Fibroblast of lung (primary cell): ENCODE measurements at places on chromosomes 1 and 21. TPM values are rescaled to one million over a fixed set of nuclear protein-coding genes. Genes with fewer than 3 reads are reported as not detected.

- H3K4me3 ChIP-seq, result no peak overlapping the region
- peak overlapping the region; percentile 72 for H3K27ac ChIP-seq
- no peaks in the 10 kb centered on the region for H3K36me3 ChIP-seq
- peaks cover 27% of the 10 kb centered on the region for H3K4me1 ChIP-seq
- peak; percentile 99 for DNase-seq
- no peaks in the 10 kb centered on the region for H3K27me3 ChIP-seq
Observed at GRCh38 chr1:8137481-8138244, 111.6 kb upstream of the ERRFI1 start.

The CFAP107 gene
- total RNA-seq, result under 0.01 TPM in 1 of 2 replicates, not detected in the other

The TEKT2 gene
- 0.26 and 0.50 TPM in 2 replicates for total RNA-seq

DNA sequence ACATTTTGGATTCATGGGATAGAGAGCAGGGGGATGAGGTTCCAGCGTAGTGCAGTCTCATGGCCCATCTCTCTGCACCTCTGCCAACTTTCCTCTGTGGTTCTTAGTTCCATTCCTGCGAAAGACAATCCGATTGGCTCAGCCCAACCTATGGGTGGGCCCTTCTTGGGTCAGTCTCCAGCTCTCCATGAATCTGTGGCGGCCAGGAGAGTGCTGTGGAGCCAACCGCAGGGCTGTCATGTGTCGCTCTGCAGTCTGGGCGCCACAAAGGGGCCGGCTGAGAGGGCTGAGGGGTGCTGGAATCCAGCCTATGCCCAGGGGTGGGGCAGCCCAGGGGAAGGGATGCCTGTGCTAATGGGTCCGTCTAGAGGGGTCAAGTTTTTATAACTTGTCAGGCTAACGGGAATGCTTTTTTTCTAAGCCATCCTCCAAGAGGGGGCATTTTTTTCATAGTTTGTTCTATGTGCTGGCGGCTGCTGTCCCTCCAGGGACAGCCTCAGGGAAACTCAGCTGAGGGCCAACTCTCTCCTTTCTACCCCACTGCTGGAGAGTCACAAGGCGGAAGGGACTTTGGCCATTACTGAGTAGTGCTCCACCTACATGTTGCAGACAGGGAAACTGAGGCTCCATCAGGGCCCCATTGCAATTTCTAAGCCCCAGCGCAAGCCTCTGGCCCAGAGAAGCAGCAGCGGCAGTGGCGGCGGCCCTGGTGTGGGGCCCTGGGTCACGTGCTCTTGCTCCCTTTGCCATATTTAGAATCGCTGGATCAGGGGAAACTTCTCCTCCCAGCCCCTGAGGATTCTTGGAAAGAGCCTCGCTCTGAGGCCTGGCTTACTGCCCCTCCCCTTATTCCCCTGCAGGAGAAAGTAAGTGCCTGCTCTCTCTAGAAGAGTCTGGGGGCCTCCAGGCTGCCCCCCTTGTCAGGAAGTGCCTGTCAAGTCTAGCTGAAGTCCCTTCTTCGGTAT lies 23.4 kb downstream of the KCNQ4 start:
- DNase-seq, result no peak
- no peak overlapping the region for H3K4me3 ChIP-seq
- H3K27me3 ChIP-seq, result peaks cover 12% of the 10 kb centered on the region
- H3K4me1 ChIP-seq, result peaks cover 1% of the 10 kb centered on the region
- H3K36me3 ChIP-seq, result no peaks in the 10 kb centered on the region

DNA sequence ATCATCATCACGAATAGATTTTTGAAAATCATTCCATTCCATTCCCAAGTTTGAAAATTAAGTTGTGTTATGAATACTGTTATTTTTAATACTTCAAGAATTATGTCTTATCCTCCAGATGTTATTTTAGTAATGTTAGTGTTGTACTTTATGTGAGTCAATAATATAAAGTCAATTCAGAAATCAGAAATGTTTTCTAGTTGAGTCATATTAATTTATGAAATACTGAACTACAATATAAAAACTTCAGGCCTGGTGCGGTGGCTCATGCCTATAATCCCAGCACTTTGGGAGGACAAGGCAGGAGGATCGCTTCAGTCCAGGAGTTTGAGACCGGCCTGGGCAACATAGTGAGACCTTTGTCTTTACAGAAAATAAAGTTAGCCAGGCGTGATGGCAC lies 38.4 kb upstream of the GPR25 start:
- no peaks in the 10 kb centered on the region for H3K27me3 ChIP-seq
- H3K27ac ChIP-seq, result no peak overlapping the region
- H3K4me3 ChIP-seq, result no peak overlapping the region
- no peak for DNase-seq

The LCE1F gene
- not detected in 2 replicates for total RNA-seq

The ANKRD34A gene
- total RNA-seq, result 0.26 and 1.2 TPM in 2 replicates

DNA sequence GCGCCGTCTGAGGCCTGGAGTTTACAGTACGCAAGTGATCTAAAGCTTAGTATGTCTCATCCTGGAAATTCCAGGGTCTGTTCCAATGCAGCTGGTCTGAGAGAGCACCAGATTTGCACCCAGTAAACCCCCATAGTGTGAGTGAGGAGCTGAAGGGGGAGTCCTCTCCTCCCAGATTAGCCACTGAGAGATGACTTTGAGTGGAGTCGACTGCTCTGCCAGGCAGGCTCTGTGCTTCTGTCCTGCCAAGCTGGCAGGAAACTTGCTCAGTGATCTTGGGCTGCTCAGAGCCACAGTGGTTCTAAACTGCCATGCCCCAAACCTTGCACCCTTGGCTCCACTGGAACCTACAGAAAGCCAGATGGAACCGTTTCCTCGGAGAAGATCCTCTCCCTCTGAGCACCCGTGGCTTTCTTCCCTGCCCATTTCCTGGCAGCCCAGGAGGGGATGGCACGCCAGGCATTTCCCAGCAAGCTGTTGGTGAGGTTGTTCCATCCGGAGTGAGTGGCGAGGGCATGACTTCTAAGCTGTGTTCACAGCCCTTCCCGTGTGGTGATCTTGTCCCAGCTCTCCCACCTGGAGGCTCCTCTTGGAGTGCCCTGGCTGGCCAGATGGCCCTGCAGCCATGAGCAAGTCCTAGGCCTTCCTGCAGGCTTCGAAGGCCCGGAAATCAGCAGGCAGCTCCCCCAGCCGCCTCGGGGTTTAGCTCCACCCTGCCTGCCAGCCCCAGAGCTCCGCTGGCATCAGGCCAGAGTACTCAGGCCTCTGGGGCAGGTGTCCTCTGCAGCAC lies 125.9 kb upstream of the VAMP3 start:
- H3K36me3 ChIP-seq, result no peaks in the 10 kb centered on the region
- peak; percentile 7 for DNase-seq
- H3K27ac ChIP-seq, result no peak overlapping the region
- no peaks in the 10 kb centered on the region for H3K27me3 ChIP-seq
- H3K4me1 ChIP-seq, result peaks cover 3% of the 10 kb centered on the region

DNA sequence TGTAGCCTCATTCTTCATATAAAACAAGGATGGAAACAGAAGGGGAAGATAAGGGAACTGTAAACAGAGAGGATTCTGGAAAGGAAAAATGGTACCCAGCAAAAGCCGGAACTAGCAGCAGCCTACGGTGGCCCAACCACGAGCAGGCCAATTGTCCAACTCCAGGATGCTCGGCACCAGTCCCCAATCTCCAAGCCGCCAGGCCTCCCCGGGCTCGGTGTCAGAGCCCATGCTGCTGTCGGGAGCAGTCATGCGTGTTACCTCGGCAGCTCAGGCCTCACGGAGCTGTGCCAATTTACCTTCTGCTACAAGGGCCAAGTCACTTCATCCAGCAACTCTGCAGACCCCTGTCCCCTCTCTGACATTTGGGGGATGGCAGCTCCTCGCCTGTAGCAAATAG lies 130.8 kb downstream of the ZBTB18 start:
- H3K36me3 ChIP-seq, result no peaks in the 10 kb centered on the region
- H3K27me3 ChIP-seq, result no peaks in the 10 kb centered on the region
- H3K4me3 ChIP-seq, result no peak overlapping the region

The SOD1 gene
- 212 and 286 TPM in 2 replicates for total RNA-seq

DNA sequence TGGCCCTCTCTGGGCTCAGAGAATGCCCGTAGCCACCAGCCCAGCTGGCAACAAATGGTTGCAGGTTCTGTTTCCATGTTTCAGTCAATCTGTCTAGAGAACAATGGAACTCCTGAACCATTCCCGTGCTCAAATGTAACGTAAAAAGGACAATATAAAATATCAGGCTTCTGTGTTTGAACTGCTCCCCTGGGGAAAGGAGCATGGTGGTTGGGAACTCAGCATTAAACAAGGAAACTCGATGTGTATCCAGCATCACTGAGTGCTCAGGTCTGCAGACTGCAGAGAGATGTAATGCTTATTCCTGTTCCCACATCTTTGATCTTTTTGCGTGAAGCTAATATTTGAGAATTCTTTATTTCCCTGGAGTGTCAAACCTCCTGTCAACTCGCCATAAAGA lies 326.5 kb downstream of the KIF26B start:
- H3K27ac ChIP-seq, result no peak overlapping the region
- DNase-seq, result no peak
- no peaks in the 10 kb centered on the region for H3K36me3 ChIP-seq

DNA sequence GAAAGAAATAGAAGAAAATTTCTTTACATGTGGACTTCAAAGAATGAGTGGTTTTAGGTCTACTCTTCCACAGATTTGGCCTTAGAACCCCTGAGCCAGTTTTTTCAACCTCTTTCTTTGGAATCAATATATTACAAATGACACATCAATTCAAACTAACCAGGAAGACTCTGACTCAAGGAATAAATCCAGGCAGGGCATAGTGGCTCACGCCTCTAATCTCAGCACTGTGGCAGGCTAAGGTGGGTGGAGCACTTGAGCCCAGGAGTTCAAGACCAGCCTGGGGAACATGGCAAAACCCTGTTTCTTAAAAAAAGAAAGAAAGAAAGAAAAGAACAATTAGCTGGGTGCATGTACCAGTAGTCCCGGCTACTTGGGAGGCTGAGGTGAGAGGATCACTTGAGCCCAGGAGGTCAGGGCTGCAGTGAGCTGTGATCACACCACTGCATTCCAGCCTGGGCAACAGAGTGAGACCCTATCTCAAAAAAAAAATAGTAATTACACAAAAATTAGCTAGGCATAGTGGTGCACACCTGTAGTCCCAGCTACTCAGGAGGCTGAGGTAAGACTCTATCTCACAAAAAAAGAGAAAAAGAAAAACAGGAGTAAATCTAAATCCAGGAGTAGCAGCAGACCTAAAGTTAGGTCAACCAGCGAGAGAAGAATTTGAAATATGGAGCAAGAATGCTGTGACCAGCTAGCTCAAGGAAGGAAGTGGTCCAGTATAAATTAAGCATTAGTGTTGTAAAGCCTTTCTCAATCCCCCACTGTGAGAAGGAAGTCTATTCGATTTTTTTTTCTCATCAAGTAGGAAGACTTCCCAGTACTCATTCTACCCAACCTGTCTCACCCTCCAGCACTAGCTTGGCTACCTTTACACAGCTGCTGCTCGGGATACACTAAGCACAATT lies 1.9 kb downstream of the SORT1 start:
- H3K36me3 ChIP-seq, result no peaks in the 10 kb centered on the region
- H3K27me3 ChIP-seq, result no peaks in the 10 kb centered on the region
- H3K4me1 ChIP-seq, result peaks cover 18% of the 10 kb centered on the region
- no peak overlapping the region for H3K27ac ChIP-seq

The DAP3 gene
- total RNA-seq, result 53.7 and 54.2 TPM in 2 replicates

DNA sequence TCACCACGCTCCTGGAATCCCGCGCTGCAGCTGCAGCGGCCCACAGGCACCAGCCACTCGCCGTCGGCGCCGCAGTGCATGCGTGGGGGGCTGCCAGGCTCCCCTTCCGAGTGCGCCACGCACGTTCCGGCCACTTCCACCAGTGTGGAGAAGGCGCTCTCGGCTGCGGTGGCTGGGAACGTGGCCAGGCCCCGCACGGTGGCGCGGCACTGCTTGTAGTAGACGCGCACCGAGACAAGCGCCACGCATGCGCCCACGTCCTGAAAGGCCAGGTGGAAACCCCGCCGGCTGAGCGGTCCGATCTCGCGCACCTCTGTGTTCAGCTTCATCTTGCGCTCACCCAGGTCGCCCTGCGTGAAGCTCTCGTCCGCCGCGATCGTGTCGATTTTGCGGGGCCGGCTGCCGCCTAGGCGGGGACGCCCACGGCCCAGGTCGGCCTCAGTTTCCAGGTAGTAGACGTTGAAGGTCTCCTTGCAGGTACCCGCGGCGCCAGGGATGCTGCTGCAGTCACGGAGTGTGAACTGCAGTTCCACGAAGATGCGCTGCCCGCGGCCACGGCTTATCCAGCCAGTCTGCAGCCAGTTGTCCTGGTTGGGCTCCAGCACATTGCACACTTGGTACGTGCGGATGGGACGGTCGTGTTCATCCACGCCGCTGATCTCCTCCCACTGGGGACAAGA lies 3.4 kb downstream of the EPHA10 start:
- H3K4me3 ChIP-seq, result no peak overlapping the region
- H3K27ac ChIP-seq, result no peak overlapping the region
- no peaks in the 10 kb centered on the region for H3K4me1 ChIP-seq
- peaks cover 17% of the 10 kb centered on the region for H3K27me3 ChIP-seq

The PIK3R3 gene
- total RNA-seq, result 1.8 and 3.3 TPM in 2 replicates

GRCh38 chr1:190949939-190950338 lies 472.3 kb upstream of the BRINP3 start:
- no peak overlapping the region for H3K4me3 ChIP-seq
- no peaks in the 10 kb centered on the region for H3K27me3 ChIP-seq
- H3K36me3 ChIP-seq, result no peaks in the 10 kb centered on the region
- no peak overlapping the region for H3K27ac ChIP-seq
- H3K4me1 ChIP-seq, result no peaks in the 10 kb centered on the region

- H3K27me3 ChIP-seq, result no peaks in the 10 kb centered on the region
- DNase-seq, result peak; percentile 60
- H3K4me1 ChIP-seq, result peaks cover 26% of the 10 kb centered on the region
- no peaks in the 10 kb centered on the region for H3K36me3 ChIP-seq
- H3K27ac ChIP-seq, result no peak within 1 kb of the TSS
Observed at GRCh38 chr1:203475012-203475981, at the start of gene PRELP. Gene PRELP, plus strand, starts transcription at chr1:203475806. Its CDS starts 7,379 bp downstream, at chr1:203483185.
